ENCODE measurements at places on chromosomes 2 and 18. TPM values are rescaled to one million over a fixed set of nuclear protein-coding genes. Genes with fewer than 3 reads are reported as not detected.

GRCh38 chr18:50306944-50307343, 19.5 kb upstream of the CXXC1 start:
- DNase-seq: no peak
- peak overlapping the region; percentile 40 for H3K4me3 ChIP-seq
- no peak overlapping the region for H3K27ac ChIP-seq
- no peaks in the 10 kb centered on the region for H3K27me3 ChIP-seq
- no peaks in the 10 kb centered on the region for H3K36me3 ChIP-seq

- H3K27ac ChIP-seq: no peak overlapping the region
- H3K4me3 ChIP-seq: no peak overlapping the region
- H3K36me3 ChIP-seq: no peaks in the 10 kb centered on the region
- no peaks in the 10 kb centered on the region for H3K27me3 ChIP-seq
- DNase-seq: no peak
Measured at GRCh38 chr2:198763793-198764192, 693.9 kb downstream of the SATB2 start.

GRCh38 chr2:203690441-203691047, 15.9 kb upstream of the CD28 start:
- H3K27ac ChIP-seq: peak overlapping the region; percentile 33
- DNase-seq: no peak
- no peaks in the 10 kb centered on the region for H3K4me1 ChIP-seq
- no peaks in the 10 kb centered on the region for H3K27me3 ChIP-seq
- no peak overlapping the region for H3K4me3 ChIP-seq

The CROCC2 gene
- total RNA-seq: 0.33 TPM

The SIX3 gene
- total RNA-seq: not detected

Data from breast epithelium (tissue), 4 donors.